ENCODE measurements at places on chromosomes 6 and 20. TPM values are rescaled to one million over a fixed set of nuclear protein-coding genes. Genes with fewer than 3 reads are reported as not detected.

Gene CDH22
- not detected for total RNA-seq

Gene ATP6V1G2
- 3.3 TPM for total RNA-seq

Gene ANKRD66
- not detected for total RNA-seq

Gene TRIM27
- 53.4 TPM for total RNA-seq

Gene CDH26
- 0.09 TPM for total RNA-seq

Gene HDGFL1
- total RNA-seq: not detected

Gene SLC35B3
- 31.2 TPM for total RNA-seq

Gene VPS16
- total RNA-seq: 57.6 TPM

Gene PAX1
- not detected for total RNA-seq

Gene C6orf141
- 0.69 TPM for total RNA-seq

Gene PI16
- 0.59 TPM for total RNA-seq

Gene MRAP2
- 0.59 TPM for total RNA-seq

Gene STMN3
- total RNA-seq: 2.7 TPM

Gene PDE10A
- 16.6 TPM for total RNA-seq

Gene LST1
- not detected for total RNA-seq

Gene BPI
- total RNA-seq: not detected

Gene GINS1
- 1.5 TPM for total RNA-seq

Gene ZSCAN23
- total RNA-seq: 7.4 TPM

Gene TCP11
- 0.46 TPM for total RNA-seq

Gene TAAR5
- total RNA-seq: not detected

Gene RSPO3
- 1.2 TPM for total RNA-seq

Gene CALHM4
- not detected for total RNA-seq

Gene PRDM1
- 8.0 TPM for total RNA-seq

Gene ARFGEF3
- 1.1 TPM for total RNA-seq

Gene PDE7B
- total RNA-seq: 18.7 TPM

Gene SYTL3
- total RNA-seq: 1.7 TPM

Gene MED20
- 28.8 TPM for total RNA-seq

Gene MROH8
- 0.89 TPM for total RNA-seq

Gene OPRM1
- total RNA-seq: not detected

Gene FGD2
- not detected for total RNA-seq

Gene TUBB2B
- 18.3 TPM for total RNA-seq

Gene HEY2
- total RNA-seq: 0.05 TPM

Gene GPR63
- 0.59 TPM for total RNA-seq

Gene MAD2L1BP
- 33.4 TPM for total RNA-seq

Gene HLA-F
- 8.0 TPM for total RNA-seq

Gene NOTCH4
- 0.42 TPM for total RNA-seq

Gene STMND1
- total RNA-seq: not detected

Data from smooth muscle cell of the umbilical artery (primary cell).